ENCODE measurements at places on chromosomes 4 and X.

DNA sequence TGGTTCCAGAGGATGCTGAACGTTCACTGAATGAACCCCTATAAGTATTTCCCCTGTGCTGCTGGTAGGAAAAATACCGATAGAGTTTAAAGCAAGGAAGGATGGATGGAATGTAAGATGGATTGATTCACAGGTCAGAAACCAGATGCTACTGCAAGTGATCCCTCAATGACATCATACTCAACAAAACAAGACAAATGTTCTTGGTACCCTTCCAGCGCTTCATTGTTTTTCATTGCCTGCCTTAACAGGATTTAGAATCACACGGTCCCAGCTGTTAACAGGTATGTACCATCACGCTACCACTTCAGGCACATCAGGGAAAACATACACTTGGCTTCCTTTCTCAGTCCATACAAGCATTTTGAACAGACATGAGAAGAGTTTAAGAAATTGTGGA lies 118.1 kb upstream of the TLR3 start:
- no peak for DNase-seq

- DNase-seq: no peak
Measured at GRCh38 chr4:79397951-79398350, 10.1 kb downstream of the GK2 start.

DNA sequence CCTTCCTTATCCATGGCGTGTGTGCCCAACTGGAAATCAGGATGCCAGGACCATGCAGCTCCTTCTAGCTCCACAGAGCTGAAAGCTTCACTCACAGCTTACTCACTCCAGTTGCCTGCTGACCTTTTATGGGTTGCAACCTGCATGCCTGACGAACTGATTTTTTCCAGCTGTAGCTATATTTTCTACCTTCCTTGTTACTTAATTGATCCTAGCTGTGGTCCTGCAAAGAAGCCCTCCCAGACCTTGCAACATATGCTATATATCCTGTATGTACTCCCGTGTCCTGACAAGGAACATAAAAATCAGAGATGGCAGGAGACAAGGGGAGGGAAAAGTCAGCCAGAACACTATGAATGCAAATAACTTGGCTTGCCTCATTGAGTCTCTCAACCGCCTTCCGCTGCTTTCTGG lies 135.3 kb upstream of the LDB2 start:
- no peak for DNase-seq

GRCh38 chr4:41154010-41154813 lies 60.1 kb downstream of the APBB2 start:
- DNase-seq: no peak

DNA sequence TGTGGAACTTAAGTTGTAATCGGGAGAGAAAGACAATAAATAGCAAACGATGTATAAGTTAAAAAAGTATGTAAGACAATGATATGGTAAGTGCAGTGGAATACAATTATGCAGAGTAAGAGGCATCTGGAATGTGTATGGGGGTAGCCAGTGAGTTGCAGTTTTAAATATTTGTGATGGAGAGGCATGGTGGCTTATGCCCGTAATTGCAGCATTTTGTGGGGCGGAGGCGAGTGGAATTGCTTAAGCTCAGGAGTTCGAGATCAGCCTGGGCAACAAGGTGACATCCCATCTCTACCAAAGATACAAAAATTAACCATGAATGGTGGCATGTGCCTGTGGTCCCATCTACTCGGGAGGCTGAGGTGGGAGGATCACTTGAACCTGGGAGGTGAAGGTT lies 52.5 kb upstream of the WDFY3 start:
- no peak for DNase-seq

- no peak for DNase-seq
Measured at GRCh38 chr4:81218206-81218605, 3.2 kb upstream of the PRKG2 start.

GRCh38 chrX:78753571-78753970 lies 6.1 kb downstream of the LPAR4 start:
- DNase-seq: no peak

- DNase-seq: no peak
Measured at GRCh38 chrX:154458954-154459778, 1.1 kb downstream of the PLXNA3 start.

DNA sequence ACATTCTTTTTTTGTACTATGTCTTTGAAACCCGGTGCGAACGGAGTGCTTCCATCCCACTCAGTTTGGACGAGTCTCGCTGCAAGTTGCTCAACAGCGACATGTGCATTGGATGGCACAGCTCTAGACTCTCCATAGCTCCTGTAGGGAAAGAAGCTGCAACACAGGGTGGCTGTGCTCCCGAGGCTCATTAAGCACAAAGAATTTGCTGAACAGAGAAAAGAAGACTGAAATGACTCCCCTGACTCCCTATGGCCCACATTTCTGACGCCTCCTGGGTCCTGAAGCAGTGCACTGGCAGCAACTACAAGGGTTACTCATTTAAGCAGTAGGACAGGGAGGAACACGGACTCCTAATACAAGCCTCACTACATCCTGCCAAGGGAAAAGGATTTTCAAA lies 127.4 kb downstream of the SH3RF1 start:
- DNase-seq: no peak

- DNase-seq: no peak
Measured at GRCh38 chr4:41322617-41323016, 65.9 kb downstream of the UCHL1 start.

DNA sequence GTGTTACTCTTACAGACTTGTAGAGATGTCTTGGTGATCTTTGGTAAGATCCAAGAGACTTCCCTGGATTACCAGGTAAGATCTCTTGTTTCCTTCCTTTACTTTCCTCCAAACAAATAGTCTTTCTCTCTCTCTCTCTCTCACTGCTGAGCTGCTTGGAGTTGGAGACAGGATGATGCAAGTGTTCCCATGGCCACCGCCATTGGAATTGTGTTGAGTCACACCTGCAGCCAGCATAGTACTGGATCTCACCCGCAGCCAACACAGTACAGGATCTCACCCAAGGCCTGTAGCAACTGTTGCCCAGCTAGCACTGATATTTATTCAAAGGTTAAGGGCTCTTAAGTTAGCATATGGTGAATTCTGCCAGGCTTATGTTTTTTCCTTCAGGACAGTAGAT lies 1080.9 kb downstream of the FAT4 start:
- no peak for DNase-seq

DNA sequence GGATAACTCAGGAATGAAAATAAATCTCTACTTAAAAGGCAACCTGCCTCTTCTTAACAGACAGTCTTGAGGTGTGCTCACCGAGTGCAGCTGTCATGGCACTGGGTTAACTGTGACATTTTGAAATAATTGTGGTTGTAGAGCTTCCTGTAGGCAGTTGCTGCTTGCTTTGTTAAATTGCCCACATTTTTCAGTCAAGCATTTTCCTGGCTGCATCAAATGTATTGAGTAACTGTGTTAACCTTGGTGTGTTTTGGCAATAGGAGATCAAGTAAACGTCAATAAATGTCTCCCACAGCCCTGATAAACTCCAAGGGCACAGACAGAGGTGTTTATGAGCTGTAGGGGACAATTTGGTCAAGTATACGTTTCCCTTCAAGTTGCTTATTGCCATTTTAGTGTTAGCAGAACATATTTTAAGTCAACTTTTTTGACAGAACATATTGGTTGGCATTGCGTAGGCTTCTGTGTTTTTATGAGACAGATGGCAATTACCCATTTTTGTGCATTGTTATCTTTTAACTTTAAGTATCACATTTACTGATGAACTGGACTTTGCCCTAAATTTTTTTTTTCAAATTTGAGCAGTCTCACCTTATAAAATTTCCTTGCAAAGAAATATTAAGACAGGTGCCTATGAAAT lies 527.4 kb downstream of the C4orf33 start:
- DNase-seq: no peak

DNA sequence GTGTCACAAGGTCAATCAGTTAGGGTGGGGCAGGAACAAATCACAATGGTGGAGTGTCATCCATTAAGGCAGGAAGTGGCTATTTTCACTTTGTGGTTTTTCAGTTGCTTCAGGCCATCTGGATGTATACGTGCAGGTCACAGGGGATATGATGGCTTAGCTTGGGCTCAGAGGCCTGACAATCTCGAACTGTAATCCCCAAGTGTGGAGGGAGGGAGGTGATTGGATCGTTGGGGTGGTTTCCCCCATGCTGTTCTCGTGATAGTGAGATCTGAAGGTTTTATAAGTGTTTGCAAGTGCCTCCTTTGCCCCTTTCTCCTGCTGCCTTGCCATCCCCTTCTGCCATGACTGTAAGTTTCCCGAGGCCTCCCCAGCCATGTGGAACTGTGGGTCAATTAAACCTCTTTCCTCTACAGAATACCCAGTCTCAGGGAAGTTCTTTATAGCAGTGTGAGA lies 36.7 kb upstream of the STS start:
- no peak for DNase-seq

GRCh38 chr4:84582988-84583875 lies at the start of gene CDS1:
Gene CDS1 (plus strand): TSS chr4:84583127. CDS start chr4:84583402, 275 bp downstream.
- peak; percentile 25 for DNase-seq

DNA sequence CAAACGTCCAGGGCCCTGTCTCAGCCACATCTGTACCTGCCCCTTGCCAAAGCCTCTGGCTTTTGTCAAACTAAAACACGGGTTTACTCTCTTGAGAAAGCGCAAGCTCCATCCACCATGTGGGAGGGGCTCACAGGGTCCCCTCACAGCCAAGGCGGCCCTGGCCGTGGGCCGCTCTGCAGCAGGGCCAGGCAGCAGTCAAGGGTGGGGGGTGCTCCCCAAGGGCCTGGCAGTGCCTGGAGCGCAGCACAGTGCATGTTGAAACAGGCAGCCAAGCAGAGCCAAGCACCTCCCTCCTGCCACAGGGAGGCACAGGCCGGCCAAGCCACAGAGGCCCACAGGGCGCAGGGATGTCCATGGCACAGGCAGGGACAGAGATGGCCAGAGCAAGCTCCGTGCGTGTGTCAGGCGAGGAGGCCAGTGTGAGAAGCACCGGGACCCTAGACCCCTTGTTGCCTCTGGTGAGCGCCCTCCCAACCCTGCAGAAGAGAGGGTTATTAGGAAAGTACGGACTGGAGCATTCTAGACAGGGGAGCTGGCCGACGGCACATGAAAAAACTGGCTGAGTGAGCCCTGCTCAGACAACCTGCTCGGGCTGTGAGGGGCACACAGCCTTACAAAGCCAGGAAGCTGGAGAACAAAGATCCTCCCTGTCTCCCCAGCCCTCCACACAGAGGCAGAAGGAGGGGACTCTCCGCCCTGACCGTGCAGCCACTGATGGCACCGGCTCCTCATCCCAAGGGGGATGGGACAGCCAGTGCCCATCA lies 39.0 kb downstream of the FAM53A start:
- DNase-seq: peak; percentile 85

GRCh38 chr4:143291314-143291713 lies 45.4 kb upstream of the GAB1 start:
- DNase-seq: no peak

DNA sequence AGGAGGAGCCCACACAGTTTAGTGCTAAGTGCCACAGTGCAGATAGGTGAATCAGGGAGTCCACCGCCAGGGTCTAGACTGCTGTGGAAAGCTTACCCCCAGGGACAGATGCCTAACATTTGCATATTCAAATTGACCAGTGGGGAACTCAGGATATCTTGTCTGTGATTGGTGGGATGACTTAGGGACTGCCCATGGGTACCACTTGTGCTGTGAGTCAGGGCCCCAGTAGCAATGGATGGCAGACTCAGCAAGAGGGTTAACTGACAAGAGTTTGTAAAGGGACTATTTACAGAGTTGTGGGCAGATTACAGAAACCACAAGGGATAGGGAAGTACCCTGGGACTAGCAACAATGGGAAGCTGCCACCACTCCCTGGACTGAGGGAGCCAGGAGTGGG lies 282.1 kb downstream of the BCOR start:
- no peak for DNase-seq

DNA sequence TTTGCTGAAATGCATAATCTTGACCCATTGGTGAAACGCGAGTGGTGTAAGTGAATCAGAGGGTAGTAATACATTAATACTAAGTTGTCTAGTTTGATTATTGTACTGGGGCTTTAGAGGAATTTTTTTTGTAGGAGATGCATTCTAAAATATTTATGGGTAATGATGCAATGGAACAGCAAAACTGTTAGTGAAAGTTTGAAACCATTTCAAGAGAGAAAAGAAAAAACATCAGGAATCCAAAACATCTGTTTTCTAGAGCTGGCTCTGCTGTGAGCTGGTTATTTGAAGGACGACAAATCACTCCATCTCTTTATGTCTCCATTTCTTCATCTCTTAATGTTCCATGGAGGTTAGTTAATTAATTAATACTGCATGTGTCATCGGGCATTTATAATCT lies 351.9 kb upstream of the FAT1 start:
- no peak for DNase-seq

- DNase-seq: peak; percentile 8
Measured at GRCh38 chrX:42047886-42048285, 124.5 kb upstream of the CASK start.

DNA sequence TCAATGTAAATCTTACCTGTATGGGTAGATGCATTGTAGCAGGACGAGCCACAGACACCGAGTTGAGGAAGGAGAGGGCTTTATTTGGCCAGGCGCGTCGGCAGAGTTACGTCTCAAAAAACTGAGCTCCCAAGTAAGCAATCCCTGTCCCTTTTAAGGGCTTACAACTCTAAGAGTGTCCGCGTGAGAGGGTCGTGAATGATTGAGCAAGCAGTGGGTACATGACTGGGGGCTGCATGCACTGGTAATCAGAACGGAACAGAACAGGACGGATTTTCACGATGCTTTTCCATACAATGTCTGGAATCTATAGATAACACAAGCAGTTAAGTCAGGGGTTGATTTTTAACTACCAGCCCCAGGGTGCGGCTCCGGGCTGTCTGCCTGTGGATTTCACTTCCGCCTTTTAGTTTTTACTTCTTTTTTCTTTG lies 524.9 kb upstream of the HTR2C start:
- no peak for DNase-seq

GRCh38 chr4:3713817-3714641 lies 52.2 kb upstream of the ADRA2C start:
- no peak for DNase-seq

- DNase-seq: peak; percentile 20
Measured at GRCh38 chr4:155972098-155972497, 18.4 kb upstream of the CTSO start.

- no peak for DNase-seq
Measured at GRCh38 chr4:134695433-134695832, 493.8 kb upstream of the PABPC4L start.

DNA sequence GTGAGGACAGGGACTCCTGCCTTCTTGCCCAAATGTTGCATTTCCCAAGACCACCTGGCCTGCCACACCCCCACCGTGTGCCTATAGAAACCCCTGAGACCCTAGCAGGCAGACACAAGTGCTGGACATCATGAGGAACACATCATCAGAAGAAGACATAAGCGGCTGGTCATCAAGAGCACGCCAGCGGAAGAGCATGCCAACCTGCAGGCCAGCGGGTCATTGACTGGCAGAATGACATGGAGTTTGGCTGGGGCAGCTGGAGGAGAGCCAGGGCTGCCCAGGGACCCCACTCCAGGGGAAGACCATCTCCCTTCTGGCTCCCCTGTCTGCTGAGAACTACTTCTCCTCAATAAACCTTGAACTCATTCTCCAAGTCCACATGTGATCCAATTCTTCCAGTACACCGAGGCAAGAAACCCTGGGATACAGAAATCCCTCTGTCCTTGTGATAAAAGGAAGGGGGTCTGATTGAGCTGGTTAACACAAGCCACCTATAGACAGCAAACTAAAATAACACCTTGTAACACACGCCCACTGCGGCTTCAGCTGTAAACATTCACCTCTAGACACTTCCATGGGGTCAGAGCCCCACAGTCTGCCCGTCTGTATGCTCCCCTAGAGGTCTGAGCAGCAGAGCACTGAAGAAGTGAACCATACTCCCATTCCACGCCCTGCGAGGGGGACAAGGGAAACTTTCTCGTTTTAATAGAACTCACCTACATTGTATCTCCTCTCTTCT lies 164.8 kb upstream of the EMCN start:
- DNase-seq: no peak

All from head of caudate nucleus (tissue), 42 donors.